Dermis blood vessel endothelial cell (primary cell): ENCODE measurements at places on chromosomes 5 and 9. TPM values are rescaled to one million over a fixed set of nuclear protein-coding genes. Genes with fewer than 3 reads are reported as not detected.

GRCh38 chr9:126719618-126720031 lies 85.2 kb upstream of the ZBTB43 start:
- peak; percentile 71 for DNase-seq

GRCh38 chr9:126388964-126389708 lies 62.5 kb downstream of the MVB12B start:
- no peak for DNase-seq

DNA sequence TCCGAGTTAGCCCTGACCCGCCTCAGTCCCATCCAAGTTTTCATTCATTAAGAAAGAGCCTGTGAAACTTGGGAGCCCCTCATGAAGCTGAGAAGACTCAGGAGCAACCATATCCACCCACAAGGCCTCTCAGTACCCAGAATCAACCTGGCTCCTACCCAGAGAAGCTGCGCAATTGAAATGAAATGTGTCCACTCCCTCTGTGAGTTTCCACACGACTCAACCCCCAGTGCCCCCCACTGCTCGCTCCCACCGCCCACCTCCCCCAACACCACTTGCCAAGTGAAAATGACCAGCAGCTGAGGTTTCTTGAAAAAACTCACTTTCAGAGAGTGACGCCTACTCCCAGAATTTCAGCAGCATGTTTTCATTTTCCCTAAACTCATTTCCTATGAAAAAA lies 104.6 kb downstream of the CDK5RAP2 start:
- no peak for DNase-seq

GRCh38 chr9:120264528-120264927 lies 315.4 kb downstream of the CDK5RAP2 start:
- DNase-seq: no peak

- no peak for DNase-seq
Measured at GRCh38 chr9:79382044-79382443, 189.7 kb upstream of the TLE4 start.

GRCh38 chr5:150249744-150250143 lies 39.8 kb downstream of the CAMK2A start:
- no peak for DNase-seq

GRCh38 chr5:146873186-146873917 lies 5.2 kb downstream of the PPP2R2B start:
- DNase-seq: no peak

DNA sequence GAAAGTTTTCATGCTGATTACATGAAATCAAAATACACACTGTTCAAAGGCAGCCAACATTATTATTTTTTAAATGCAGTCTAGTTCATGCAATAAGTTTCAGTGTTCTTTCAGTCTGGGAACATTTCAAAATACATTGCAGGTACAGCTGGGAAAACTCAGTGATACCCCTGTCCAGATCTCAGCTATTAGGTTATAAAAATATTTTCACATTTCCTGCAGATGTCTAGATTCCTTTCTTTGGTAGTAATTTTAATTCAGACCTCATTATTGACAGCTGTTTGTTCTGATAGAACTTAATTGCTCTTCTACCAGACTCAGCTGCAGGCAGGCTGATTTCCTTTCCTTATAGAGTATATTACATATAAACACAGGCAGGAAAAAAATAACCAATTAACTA lies 556.8 kb upstream of the DMAC1 start:
- DNase-seq: peak; percentile 55

GRCh38 chr5:97418462-97418861 lies 235.4 kb upstream of the RIOK2 start:
- DNase-seq: no peak

DNA sequence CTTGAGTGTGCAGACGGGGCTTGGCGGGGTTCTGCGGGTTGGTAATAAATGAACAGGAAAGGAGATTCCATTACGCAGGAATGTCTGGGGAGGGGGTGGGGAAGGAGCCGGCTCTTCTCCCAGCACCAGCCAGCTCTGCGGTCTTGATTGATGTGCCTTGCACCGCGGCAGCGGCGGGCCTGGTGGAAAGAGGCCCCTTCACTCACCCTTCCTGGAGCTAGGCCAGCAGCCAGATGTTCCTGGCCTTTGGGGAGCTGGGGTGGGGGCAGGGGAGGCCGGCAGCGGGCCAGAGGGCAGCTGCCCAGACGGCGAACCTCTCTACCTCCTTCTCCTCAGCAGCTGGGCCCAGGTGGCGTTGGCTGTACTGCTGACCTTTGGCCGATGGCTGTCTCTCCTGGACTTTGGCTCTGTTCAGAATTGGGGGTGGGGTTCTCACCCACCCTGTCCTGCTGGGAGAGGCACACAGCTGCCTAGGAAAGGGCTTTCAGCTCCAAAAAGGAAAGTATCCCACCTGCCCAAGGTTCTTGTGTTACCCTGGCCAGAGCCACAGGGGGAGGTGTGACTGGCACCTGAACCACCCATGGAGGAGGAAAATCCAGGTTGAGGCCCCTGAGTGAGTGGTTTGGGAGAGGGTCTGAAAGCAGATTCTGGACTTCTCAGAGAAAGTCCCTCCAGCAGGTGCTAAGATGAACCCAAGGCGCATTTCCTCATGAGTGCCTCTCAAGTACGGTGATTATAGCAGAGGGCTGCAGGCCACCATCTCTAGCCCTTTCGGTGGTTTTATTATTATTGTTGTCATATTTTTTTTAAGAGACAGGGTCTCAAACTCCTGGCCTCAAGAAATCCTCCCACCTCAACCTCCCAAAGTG lies 58.0 kb upstream of the SYNPO start:
- DNase-seq: no peak

GRCh38 chr5:3068401-3068800 lies 316.9 kb upstream of the IRX2 start:
- no peak for DNase-seq

DNA sequence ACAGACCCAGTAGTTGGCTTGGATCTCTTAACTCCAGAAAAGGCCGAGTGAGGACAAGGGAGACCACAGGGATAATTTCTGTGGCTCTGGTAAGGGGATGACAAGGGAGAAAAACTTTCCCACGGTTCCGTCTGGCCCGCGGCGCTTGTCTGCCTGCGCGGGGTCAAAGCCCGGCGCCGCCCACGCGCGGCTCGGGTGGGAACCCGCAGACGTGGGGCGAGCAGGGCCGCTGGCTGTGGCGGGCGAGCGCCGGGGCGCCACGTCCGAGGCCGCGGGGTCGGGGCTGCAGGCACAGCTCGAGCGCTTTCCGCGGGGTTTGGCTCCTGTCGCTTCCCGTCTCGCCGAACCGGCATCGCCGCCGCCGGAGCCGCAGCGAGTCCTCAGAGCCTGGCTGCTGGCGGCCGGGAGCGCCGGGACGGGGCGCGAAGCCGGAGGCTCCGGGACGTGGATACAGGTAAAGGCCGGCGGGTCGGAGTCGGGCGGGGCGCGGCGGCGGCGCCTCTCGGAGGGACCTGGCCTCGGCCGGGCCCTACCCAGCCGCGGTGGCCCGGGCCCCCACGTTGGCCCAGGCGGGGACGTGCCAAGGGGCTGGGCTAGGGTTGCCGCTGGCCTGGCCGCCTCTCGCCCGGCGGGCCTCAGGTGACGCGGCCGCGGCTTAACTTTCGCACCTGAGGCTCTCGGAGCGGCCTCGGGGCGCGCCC lies at the start of gene RNF180:
RNF180 (plus strand) TSS at position 344 of the 701 bp plus-strand sequence. CDS start 34,965 bp downstream, outside the sequence.
- DNase-seq: peak; percentile 46

- DNase-seq: peak; percentile 20
Measured at GRCh38 chr9:76571288-76571687, 112.3 kb downstream of the GCNT1 start.

The MCIDAS gene
- total RNA-seq: not detected in 2 replicates

The SLC45A2 gene
- total RNA-seq: 0.09 TPM in 1 of 2 replicates, not detected in the other

The WHRN gene
- 0.09 and 0.17 TPM in 2 replicates for total RNA-seq

The ANXA2R gene
- total RNA-seq: 7.7 and 7.8 TPM in 2 replicates

The RNF183 gene
- not detected in 2 replicates for total RNA-seq

The ABLIM3 gene
- 29.8 and 41.3 TPM in 2 replicates for total RNA-seq

The CCDC107 gene
- 8.5 and 12.4 TPM in 2 replicates for total RNA-seq

The APBA1 gene
- total RNA-seq: 4.9 and 8.6 TPM in 2 replicates
